ENCODE measurements at places on chromosomes 4 and X.
A peak's percentile ranks its signal among the peaks of the same experiment; 100 is the strongest.

- DNase-seq = no peak
Observed at GRCh38 chr4:108426493-108426892, 193.9 kb upstream of the RPL34 start.

- no peak for DNase-seq
Observed at GRCh38 chr4:110164251-110164650, 34.2 kb downstream of the ELOVL6 start.

DNA sequence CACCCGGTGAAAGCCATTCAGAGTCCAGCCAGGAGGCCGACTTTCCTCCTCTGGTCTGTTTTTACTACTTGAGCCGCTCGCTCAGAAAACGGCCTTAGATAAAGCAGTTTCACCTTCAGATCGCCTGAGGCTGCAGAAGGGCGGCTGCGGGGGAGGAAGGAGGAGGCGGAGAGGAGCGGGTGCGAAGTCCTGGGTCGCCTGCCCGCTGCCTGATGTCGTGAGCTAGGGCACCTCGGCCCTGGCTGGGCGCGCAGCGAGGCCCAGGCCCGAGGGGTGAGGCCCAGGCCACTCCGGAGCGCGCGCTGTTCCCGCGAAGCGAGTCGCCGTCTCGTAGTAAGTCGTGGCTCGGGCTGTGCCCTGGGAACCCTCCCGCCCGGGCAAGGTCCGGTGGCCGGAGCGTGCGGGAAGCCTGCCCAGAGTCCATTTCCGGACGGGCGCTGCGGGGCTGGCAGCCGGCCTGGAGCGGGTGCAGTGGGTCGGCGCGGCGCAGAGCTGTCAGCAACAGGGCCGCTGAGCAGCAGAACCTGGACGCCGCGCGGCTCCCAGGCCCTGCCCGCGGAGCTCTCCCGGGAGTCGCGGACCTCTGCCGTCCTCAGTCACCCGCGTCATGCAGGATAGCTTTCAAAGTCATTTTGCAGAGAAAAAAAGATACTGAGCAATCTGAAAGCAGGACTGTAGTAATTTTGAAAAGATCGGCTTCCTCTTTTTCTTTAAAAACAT lies 18.6 kb downstream of the TRIM2 start:
- peak; percentile 68 for DNase-seq

- no peak for DNase-seq
Observed at GRCh38 chr4:161581262-161582230, 582.3 kb downstream of the FSTL5 start.
